Ascending aorta (tissue), 2 donors: ENCODE measurements at places on chromosomes 7 and 10. TPM values are rescaled to one million over a fixed set of nuclear protein-coding genes. Genes with fewer than 3 reads are reported as not detected.

Gene MINPP1
- 14.3 TPM for total RNA-seq

DNA sequence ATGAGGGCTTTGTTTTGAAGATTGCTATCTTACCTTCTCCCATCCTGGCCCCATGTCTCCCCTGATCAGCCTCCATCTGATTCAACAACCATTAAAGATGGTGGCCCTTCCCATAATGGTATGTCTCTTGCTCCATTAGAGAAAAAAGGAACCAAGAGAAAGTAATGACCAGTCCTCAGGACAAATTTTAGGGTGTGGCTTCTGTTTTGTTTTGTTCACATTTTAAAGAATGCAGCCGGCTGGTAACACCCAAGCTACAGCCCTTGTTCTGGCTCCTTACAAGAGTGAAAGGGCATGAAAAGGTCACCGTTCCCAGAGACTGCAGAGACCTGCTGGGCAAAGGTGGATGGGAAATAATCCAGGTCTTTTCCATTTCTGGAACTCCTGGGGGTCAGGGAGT lies 287.9 kb upstream of the NEBL start:
- H3K4me3 ChIP-seq = no peak overlapping the region
- no peaks in the 10 kb centered on the region for H3K36me3 ChIP-seq
- H3K27me3 ChIP-seq = no peaks in the 10 kb centered on the region
- DNase-seq = no peak
- no peaks in the 10 kb centered on the region for H3K4me1 ChIP-seq

- H3K4me3 ChIP-seq = no peak overlapping the region
- DNase-seq = no peak
- H3K4me1 ChIP-seq = no peaks in the 10 kb centered on the region
- H3K27me3 ChIP-seq = no peaks in the 10 kb centered on the region
Measured at GRCh38 chr7:38154278-38154677, 23.8 kb upstream of the STARD3NL start.

- no peak overlapping the region for H3K27ac ChIP-seq
- no peak for DNase-seq
- no peaks in the 10 kb centered on the region for H3K36me3 ChIP-seq
- no peaks in the 10 kb centered on the region for H3K4me1 ChIP-seq
- no peaks in the 10 kb centered on the region for H3K27me3 ChIP-seq
Measured at GRCh38 chr10:118395947-118396346, 53.8 kb upstream of the FAM204A start.

Gene SORBS1
- total RNA-seq = 416 TPM

- no peak overlapping the region for H3K27ac ChIP-seq
- no peaks in the 10 kb centered on the region for H3K27me3 ChIP-seq
- DNase-seq = no peak
- H3K4me1 ChIP-seq = no peaks in the 10 kb centered on the region
Measured at GRCh38 chr7:150755473-150756099, 18.4 kb downstream of the GIMAP5 start.

Gene GARIN1A
- 0.53 TPM for total RNA-seq

- DNase-seq = peak; percentile 79
- no peaks in the 10 kb centered on the region for H3K27me3 ChIP-seq
- H3K4me1 ChIP-seq = peaks cover 6% of the 10 kb centered on the region
- H3K36me3 ChIP-seq = no peaks in the 10 kb centered on the region
- H3K4me3 ChIP-seq = peak overlapping the region; percentile 40
Measured at GRCh38 chr10:104300736-104301292, 31.8 kb downstream of the GSTO2 start.

GRCh38 chr7:945556-946255 lies 8.8 kb downstream of the ADAP1 start:
- no peaks in the 10 kb centered on the region for H3K36me3 ChIP-seq
- DNase-seq = peak; percentile 58
- no peak overlapping the region for H3K27ac ChIP-seq
- H3K4me3 ChIP-seq = no peak overlapping the region
- H3K4me1 ChIP-seq = no peaks in the 10 kb centered on the region

DNA sequence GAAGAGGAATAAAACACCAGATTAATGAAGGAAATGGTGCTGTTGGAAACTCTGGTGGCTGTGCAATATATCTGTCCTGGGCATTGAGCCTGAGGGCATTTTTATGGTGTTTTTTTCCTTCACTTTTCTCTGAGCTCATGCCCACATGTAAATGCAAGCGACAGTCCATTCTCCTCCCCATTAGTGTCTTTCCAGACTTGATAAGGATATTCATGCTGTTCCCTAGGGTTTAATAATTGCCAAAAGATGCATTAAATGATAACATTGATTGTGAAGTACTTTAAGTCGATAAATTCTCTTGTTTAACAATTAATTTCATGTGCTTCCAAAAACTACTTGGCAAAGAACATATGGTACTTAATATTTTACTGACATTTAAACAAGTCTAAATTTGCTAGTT lies 384.7 kb downstream of the MDFIC start:
- no peaks in the 10 kb centered on the region for H3K4me1 ChIP-seq
- no peak overlapping the region for H3K4me3 ChIP-seq
- DNase-seq = no peak
- no peaks in the 10 kb centered on the region for H3K36me3 ChIP-seq
- H3K27ac ChIP-seq = no peak overlapping the region
- no peaks in the 10 kb centered on the region for H3K27me3 ChIP-seq

DNA sequence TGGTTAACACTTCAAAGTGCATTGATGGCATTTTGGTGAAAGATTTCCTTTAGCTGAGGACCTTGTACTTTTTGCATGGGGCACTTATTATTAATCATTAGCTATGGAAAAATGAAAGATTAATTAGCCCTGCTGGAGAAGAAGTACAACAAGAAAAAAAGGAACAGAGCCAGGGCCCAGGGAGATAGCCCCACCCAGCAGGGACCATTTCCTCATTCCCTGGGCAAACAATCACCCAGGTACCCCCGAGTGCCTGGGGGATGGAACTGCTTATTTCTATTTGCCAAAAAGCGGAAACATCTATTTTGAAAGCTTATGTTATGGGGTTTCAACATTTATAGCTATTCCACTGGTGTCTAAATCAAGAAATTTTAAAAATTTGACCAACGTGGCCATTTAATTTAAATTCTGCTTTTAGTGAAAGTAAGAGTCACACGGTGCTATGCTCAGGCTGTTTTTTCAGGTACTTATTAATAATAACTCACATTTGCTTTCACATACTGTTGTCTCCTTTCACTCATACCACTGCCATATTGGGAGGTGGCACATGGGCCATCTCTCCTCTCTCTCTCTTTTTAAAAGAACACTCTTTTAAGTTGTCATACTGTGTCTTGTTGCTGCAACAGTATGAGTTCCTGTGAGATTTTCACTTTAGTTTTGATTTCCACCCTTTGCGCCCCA lies 143.6 kb upstream of the KIF5B start:
- H3K27ac ChIP-seq = no peak overlapping the region
- no peaks in the 10 kb centered on the region for H3K36me3 ChIP-seq
- no peak overlapping the region for H3K4me3 ChIP-seq
- DNase-seq = no peak

Gene CLCN1
- not detected for total RNA-seq

DNA sequence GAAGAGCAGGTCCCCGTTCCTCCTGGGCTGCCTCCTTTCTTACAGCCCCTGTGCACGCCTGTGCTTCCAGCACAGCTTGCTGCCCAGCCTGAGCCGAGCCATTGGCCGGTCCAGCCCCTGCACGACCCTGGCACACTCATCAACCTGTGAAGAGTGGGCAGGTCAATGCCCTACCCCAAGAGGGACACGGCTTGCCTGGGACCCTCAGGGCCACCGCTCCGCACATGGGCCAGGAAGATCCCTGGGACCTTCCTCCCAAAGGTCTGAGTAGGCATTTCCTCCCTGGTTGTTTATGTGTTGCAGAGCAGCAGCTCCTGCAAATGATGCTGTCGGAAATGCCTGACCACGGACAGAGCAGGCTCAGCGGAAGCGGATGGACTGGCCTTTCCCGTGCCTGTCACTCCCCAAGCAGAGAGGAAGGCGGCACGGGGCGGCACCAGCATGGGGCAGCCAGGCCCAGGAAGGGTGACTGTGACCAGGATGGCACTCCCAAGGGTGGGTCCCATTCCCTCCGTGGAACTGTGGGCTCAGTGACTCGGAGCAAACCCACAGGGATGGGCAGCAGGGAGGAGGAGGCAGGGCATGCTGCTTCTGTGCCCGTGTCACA lies 252.5 kb downstream of the TNS3 start:
- no peak for DNase-seq
- no peaks in the 10 kb centered on the region for H3K36me3 ChIP-seq
- H3K4me3 ChIP-seq = no peak overlapping the region
- H3K27me3 ChIP-seq = no peaks in the 10 kb centered on the region
- H3K4me1 ChIP-seq = peaks cover 27% of the 10 kb centered on the region

Gene TUBGCP2
- total RNA-seq = 72.4 TPM

Gene OPN1SW
- total RNA-seq = not detected

DNA sequence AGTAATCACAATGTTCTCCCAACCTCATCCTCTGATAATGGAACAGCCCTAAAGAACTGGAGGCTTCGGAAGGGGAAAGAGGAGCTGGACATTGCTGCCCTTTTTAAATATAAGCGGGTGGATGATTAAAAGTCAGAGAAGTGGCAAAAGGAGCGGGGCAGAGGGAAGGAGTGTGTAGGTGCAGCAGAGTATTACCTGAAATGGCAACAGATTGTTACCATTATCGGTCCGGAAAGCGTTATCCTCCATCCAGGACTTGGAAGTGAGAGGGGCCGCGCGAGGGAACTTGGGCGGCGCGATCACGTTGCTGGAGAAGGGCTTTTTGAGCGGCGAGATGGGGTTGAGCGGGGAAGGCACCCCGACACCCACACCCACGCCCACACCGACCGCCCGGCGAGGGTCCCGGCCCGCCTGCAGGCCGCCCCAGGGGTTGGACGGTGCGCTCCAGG lies 51.7 kb downstream of the CPEB3 start:
- no peak for DNase-seq
- no peak overlapping the region for H3K27ac ChIP-seq
- H3K4me3 ChIP-seq = peak overlapping the region; percentile 70
- no peaks in the 10 kb centered on the region for H3K4me1 ChIP-seq

Gene HTR5A
- not detected for total RNA-seq

GRCh38 chr7:12550956-12551355 lies 19.6 kb upstream of the SCIN start:
- H3K27me3 ChIP-seq = no peaks in the 10 kb centered on the region
- DNase-seq = no peak
- no peaks in the 10 kb centered on the region for H3K4me1 ChIP-seq
- no peaks in the 10 kb centered on the region for H3K36me3 ChIP-seq

Gene MRC1
- 15.1 TPM for total RNA-seq

DNA sequence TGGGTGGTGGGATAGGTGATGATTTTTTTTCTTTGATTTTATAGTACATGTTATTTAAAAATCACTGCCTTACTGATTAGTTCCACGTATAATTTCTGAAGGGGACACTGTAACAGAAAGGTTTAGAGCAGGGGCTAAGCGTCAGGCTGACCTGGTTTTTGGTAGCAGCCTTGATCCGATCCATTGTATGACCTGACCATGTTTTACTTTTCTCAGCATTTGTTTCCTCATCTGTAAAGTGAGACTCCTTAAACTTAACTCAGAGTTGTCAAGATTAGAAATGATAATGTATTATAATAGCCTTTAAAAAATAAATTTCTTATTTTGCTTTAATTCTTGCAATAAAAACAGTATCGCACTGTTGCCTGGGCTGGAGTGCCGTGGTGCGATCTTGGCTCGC lies 23.6 kb downstream of the INPP5F start:
- no peak overlapping the region for H3K27ac ChIP-seq
- no peak overlapping the region for H3K4me3 ChIP-seq
- H3K4me1 ChIP-seq = no peaks in the 10 kb centered on the region
- H3K27me3 ChIP-seq = no peaks in the 10 kb centered on the region
- DNase-seq = no peak

DNA sequence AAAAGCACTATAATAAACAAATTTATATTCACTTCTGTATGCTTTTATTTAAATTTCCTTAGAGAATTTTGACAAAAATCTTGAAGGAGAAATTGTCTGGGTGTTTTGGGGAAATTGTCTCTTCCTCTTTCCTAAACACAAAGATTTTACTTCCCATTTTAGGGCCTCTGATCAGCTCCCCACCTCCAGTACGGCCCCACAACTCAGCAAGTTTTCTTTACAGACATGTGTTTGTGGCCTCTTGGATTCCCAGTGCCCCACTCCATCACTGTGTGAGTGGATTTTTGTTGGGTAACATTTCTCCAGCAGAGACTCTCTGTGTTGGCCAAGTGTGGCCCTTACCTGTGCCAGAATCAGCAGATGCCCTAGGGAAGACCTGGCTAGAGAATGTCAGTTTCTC lies 182.8 kb upstream of the CDC14C start:
- DNase-seq = no peak
- H3K27ac ChIP-seq = no peak overlapping the region
- H3K27me3 ChIP-seq = no peaks in the 10 kb centered on the region
- H3K4me3 ChIP-seq = no peak overlapping the region

- H3K4me1 ChIP-seq = no peaks in the 10 kb centered on the region
- DNase-seq = no peak
- no peak overlapping the region for H3K27ac ChIP-seq
- peaks cover 4% of the 10 kb centered on the region for H3K36me3 ChIP-seq
- H3K4me3 ChIP-seq = no peak overlapping the region
- H3K27me3 ChIP-seq = no peaks in the 10 kb centered on the region
Measured at GRCh38 chr10:69936091-69936490, 116.6 kb upstream of the MACROH2A2 start.

Gene COBL
- total RNA-seq = 0.11 TPM

Gene AKR1C4
- not detected for total RNA-seq

- no peaks in the 10 kb centered on the region for H3K4me1 ChIP-seq
- no peaks in the 10 kb centered on the region for H3K36me3 ChIP-seq
- no peak for DNase-seq
- no peak overlapping the region for H3K4me3 ChIP-seq
- no peak overlapping the region for H3K27ac ChIP-seq
Measured at GRCh38 chr10:109593682-109594081, 329.6 kb downstream of the XPNPEP1 start.

GRCh38 chr7:111212857-111213523 lies 122.1 kb downstream of the LRRN3 start:
- no peak for DNase-seq

DNA sequence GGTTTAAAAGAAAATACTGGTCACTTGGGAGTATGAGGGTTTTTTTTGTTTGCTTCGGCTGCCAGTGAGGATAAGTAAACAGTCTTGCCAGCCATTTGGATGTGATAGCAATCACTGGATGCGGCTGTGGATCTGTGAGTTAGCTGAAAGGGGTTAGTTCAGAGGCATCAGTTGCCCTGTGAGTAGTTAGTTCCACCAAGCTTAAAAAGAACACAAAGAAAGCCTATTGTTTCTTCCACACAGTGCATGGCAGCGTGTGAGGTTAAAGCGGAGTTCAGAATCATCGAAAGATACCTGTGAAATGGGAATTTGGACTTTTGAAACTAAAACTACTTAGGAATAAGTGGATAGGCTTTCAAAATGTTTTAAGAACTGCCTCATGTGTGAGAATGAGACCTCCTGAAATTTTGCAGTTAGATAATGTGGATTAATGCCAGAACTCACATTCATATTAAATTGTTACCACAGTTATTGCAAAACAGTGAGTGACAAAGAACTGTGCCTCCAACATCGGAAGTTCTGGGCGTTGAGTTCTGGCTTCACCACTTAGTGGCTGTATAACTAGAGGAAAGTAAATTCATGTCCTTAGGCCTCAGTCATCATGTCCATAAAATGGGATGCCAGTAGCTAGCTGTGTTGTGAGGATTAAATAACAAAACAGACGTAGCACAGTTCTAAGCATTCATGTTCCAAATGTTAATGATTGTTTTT lies 31.3 kb downstream of the KIAA1217 start:
- no peaks in the 10 kb centered on the region for H3K27me3 ChIP-seq
- H3K36me3 ChIP-seq = no peaks in the 10 kb centered on the region
- no peak overlapping the region for H3K4me3 ChIP-seq
- DNase-seq = no peak

Gene PLEKHS1
- not detected for total RNA-seq

Gene EPHB6
- total RNA-seq = 13.1 TPM

Gene AOC1
- 0.75 TPM for total RNA-seq

- H3K27ac ChIP-seq = no peak overlapping the region
- H3K4me1 ChIP-seq = no peaks in the 10 kb centered on the region
- no peak for DNase-seq
- H3K4me3 ChIP-seq = no peak overlapping the region
Measured at GRCh38 chr7:108385834-108386422, 70.3 kb downstream of the NRCAM start.
